Fibroblast of the aortic adventitia (primary cell): ENCODE measurements at places on chromosomes 6 and 20.

GRCh38 chr6:56652994-56653393, 10.3 kb upstream of the DST start:
- peak; percentile 75 for DNase-seq

DNA sequence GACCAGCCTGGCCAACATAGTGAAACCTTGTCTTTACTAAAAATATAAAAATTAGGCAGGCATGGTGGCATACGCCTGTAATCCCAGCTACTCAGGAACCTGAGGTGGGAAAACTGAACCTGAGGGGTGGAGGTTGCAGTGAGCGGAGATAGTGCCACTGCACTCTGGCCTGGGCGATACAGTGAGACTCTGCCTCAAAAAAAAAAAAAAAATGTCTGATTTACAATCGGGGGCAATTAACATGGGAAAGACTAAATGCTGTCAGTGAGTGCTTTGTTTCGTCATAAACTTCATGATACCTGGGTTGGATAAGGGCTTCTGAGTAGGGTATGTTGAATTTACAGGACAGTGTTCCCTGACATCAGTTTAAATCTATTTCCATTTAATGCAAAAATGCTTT, 8.0 kb upstream of the SH3BGRL2 start:
- DNase-seq = no peak

DNA sequence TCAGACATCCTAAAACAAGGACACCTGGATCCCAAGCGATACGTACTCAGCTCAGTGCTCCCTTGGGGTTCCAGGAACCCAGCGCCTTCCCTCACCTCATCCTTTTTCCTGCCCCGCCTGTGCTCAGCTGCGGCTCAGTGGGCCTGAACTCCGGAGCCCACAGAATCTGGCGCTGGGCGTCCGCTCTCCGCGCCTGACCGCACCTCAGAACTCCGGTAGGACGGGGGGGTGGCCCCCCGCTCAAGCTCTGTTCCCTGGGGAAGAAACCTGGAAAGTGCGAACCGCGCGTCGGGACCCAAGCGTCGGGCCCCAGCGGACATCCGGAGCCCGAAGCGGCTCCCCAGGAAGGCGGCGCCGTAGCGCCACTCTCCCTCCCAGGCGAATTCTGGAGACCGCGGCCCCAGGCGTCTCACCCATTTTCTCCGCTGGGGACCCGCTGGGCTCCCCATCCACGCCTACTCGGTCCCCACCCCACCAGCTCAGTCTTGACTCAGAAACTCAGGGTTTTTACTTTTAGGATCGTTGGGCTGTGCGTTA, 336 bp upstream of the LY6G5C start:
- DNase-seq = peak; percentile 24

GRCh38 chr6:120211955-120212792, 862.6 kb upstream of the MAN1A1 start:
- DNase-seq = peak; percentile 8

DNA sequence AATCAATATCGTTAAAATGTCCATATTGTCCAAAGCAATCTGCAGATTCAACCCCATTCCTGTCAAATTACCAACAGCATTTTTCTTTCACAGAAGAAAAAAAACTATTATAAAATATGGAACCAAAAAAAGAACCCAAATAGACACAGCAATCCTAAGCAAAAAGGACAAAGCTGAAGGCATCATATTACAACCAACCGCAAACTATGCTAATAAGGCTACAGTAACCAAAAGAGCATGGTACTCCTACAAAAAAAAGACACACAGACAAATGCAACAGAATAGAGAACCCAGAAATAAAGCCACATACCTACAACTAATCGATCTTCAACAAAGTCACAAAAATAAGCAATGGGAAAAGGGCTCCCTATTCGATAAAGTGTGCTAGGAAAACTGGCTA, 49.2 kb downstream of the RNGTT start:
- DNase-seq = no peak

GRCh38 chr6:119006974-119007373, 71.5 kb downstream of the FAM184A start:
- DNase-seq = no peak
